Stimulated activated CD4-positive, alpha-beta T cell treated with anti-CD3 and anti-CD28 coated beads, Interleukin-4, amount 100 ng/mL, for 24 hours (primary cell): ENCODE measurements at places on chromosomes 1 and 21.

- DNase-seq = peak; percentile 57
Measured at GRCh38 chr1:83998498-83999315, at the start of gene TTLL7. TTLL7 (minus strand) TSS chr1:83999132; CDS start chr1:83952211, 46,921 bp downstream.

DNA sequence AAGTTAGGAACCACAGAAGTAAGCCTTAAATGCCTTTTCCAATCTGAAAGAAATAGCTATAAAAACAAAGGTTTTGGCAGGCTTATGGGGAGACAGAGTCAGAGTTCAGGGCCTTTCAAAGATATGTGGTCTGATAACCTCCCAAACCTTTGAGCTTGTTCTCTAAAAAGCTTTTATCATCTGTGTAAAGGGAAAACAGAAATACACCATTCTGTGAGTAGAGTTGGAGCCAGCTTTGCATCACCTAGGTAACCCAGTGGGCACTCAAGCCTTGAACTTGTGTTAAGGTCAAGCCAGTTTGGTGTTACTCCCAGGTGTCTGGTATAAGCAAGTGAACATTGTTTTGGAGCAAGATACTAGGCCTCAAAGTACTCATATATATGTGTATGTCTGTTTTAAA lies 50.1 kb downstream of the LAMC1 start:
- DNase-seq = no peak

DNA sequence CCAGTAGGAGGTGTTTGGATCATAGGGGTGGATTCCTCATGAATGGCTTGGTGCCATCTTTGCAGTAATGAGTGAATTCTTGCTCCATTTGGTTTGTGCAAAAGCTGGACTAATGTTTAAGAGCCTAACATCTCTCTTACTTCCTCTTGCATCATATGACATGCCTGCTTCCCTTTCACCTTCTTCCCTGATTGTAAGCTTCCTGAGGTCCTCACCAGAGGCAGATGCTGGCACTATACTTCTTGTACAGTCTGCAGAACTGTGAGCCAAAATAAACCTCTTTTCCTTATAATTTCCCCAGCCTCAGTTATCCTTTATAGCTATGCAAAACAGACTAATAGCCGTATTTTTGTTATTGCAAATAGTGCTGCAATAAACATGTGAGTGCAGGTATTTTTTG lies 8.1 kb downstream of the PRSS38 start:
- no peak for DNase-seq

DNA sequence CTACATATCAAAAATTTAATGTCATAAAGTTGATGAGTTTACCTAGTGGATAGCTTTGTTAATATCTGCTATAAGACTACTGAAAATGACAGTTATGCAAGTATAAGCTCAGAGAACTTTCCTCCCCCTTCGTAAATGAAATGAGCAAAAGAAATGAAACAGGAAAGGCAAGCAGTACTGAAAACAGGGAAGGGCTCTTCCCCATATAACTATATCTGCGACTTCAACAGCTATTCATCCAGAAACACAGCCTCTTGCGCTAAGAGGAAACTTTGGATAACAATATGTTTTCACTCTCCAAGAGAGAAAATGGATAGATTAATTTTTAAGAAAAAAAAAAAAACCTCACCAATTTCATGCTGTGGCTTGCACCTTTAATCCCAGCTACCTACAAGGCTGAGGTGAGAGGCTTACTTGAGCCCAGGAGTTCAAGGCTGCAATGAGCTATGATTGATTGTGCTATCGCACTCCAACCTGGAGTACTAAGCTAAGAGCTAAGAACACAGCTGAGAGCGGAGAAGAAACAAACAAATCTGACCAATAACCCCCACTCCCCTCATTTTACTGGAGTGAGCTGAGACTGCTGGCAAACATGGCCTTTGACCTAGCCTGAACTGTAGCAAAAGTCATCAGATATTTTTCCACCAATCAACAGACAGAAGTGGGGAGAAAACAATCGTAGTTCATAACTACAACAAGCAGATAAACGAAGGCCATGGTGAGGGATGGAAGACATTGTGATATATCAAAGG lies 29.0 kb downstream of the METTL18 start:
- DNase-seq = no peak

- DNase-seq = no peak
Measured at GRCh38 chr1:246106342-246106763, 400.7 kb downstream of the SMYD3 start.
